ENCODE measurements at places on chromosomes 7 and 10.

DNA sequence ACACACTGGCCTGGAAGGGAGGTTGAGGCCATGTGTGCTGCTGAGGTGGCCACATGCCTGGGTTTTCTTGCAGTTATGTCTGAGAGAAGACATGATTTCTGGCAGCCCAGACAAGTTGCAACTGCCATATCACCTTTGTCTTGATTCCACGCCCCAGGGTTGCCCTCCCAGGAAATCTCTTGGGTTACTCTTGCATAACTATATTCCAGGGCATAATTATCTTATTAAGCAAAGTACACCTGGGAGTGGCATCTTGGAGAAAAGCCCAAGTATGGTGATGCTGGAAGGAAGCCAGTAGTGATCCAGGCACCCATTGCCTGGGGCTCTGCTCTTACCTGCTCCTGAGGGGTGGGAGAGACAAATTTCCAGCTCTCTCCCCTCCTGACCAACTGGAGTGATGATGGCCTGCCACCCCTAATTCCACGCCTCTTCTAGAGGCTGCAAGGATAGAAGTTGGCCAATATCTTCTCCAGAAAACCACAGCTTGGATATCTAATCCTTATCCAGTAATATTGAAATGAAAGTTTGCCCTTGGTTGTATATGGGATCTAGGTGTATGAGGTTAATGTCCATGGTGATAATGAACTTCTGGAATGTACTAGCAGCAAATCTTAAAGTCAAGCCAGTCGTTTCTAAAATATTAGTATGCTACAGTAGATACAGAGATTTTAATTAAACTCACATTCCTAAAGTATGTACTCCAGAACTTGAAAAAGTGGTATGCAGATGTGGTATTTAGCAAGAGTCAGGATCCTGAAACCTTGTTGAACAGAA lies 5.0 kb downstream of the AKR1B10 start:
- no peak overlapping the region for H3K27ac ChIP-seq
- no peaks in the 10 kb centered on the region for H3K4me1 ChIP-seq
- no peaks in the 10 kb centered on the region for H3K36me3 ChIP-seq
- H3K27me3 ChIP-seq: peaks cover 25% of the 10 kb centered on the region

- peaks cover 30% of the 10 kb centered on the region for H3K36me3 ChIP-seq
- H3K4me3 ChIP-seq: no peak overlapping the region
- H3K27ac ChIP-seq: no peak overlapping the region
- no peak for DNase-seq
Measured at GRCh38 chr7:135924302-135924701, 52.9 kb downstream of the MTPN start.

- no peaks in the 10 kb centered on the region for H3K4me1 ChIP-seq
- H3K4me3 ChIP-seq: no peak overlapping the region
- no peak for DNase-seq
- no peak overlapping the region for H3K27ac ChIP-seq
Measured at GRCh38 chr7:106774768-106775551, 90.1 kb upstream of the PIK3CG start.

- no peak overlapping the region for H3K27ac ChIP-seq
- H3K36me3 ChIP-seq: peaks cover 12% of the 10 kb centered on the region
- no peaks in the 10 kb centered on the region for H3K4me1 ChIP-seq
Measured at GRCh38 chr10:4043897-4044665, 259.1 kb upstream of the KLF6 start.

DNA sequence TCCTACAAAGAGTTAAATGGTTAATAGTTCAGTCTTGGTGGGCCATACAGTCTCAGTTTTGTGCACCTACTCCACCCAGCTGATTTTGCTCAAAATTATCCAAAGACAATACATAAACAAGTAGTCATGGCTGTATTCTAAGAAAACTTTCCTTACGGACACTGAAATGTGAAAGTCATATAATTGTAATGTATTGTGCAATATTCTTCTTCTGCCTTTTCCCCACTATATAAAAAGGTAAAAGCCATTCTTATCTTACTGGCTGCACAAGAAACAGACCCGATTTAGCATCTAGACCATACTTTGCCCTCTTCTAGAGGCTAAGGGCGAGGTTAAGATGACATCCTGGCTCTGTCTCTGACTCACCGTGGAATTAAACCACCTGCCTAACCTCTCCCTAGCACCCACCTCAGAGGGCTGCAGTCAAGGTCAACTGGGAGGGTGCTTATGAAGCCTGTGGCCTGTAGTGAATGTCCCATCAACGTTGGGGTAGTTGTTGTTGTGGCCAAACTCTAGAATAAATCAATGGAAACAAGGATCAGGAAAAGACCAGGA lies 63.8 kb upstream of the DOCK1 start:
- H3K36me3 ChIP-seq: no peaks in the 10 kb centered on the region
- no peak overlapping the region for H3K4me3 ChIP-seq
- H3K27me3 ChIP-seq: no peaks in the 10 kb centered on the region
- no peak for DNase-seq

DNA sequence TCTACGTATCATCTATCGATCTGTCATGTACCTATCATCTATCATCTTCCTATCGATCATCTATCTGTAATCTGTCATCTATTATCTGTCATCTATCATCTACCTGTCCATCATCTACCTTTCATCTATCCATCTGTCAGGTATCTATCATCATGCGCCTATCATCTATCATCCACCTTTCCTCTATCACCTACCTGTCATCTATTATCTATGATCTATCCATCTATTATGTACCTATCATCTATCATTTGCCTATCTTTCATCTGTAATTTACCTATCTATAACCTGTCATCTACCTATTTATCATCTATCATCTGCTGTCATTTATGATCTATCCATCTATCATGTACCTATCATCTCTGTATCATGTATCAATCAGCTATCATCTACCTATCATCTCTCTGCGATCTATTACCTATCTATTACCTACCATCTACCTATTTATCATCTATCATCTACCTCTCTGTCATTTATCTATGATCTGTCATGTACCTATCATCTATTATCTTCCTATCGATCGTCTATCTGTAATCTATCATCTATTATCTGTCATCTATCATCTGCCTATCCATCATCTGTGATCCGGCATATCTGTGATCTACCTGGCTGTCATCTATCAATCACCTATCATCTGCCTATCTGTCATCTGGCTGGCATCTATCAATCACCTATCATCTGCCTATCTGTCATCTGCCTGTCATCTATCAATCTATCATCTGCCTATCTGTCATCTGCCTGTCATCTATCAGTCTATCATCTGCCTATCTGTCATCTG lies 1.6 kb upstream of the VIPR2 start:
- no peaks in the 10 kb centered on the region for H3K36me3 ChIP-seq
- no peak for DNase-seq
- H3K4me1 ChIP-seq: peaks cover 4% of the 10 kb centered on the region
- H3K27ac ChIP-seq: no peak overlapping the region
- H3K4me3 ChIP-seq: no peak overlapping the region
- H3K27me3 ChIP-seq: peaks cover 39% of the 10 kb centered on the region

GRCh38 chr7:143510854-143511592 lies 33.4 kb downstream of the TAS2R41 start:
- H3K4me3 ChIP-seq: no peak overlapping the region
- no peaks in the 10 kb centered on the region for H3K36me3 ChIP-seq
- H3K27ac ChIP-seq: no peak overlapping the region
- H3K27me3 ChIP-seq: no peaks in the 10 kb centered on the region

- H3K36me3 ChIP-seq: no peaks in the 10 kb centered on the region
- no peak for DNase-seq
- peak overlapping the region; percentile 62 for H3K27ac ChIP-seq
- peaks cover 52% of the 10 kb centered on the region for H3K4me1 ChIP-seq
- peak overlapping the region; percentile 83 for H3K4me3 ChIP-seq
- H3K27me3 ChIP-seq: peaks cover 25% of the 10 kb centered on the region
Measured at GRCh38 chr10:28302012-28302637, 739 bp downstream of the MPP7 start.

DNA sequence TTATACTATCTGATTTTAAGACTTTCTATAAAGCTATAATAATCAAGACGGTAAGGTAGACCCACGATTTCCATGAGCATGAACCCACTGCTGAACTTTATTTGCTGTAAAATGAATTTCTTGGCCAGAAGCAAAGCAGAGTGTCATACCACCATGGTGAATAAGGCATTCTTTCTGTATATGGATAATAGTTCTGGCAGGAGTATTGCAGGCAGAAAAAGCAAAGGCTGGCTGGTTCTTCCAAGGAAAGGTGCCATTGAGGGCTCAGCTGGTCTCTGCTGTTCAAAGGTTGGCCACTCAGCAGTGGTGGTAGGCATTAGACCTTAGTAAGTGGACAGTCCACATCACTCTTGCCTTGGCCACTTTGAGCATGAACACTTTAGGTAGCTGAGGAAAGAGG lies 104.1 kb upstream of the KCNMA1 start:
- no peaks in the 10 kb centered on the region for H3K4me1 ChIP-seq
- peaks cover 8% of the 10 kb centered on the region for H3K27me3 ChIP-seq
- no peak overlapping the region for H3K27ac ChIP-seq
- no peak for DNase-seq

GRCh38 chr10:49274886-49275285 lies 24.1 kb upstream of the C10orf71 start:
- H3K4me3 ChIP-seq: no peak overlapping the region
- H3K4me1 ChIP-seq: peaks cover 6% of the 10 kb centered on the region
- H3K27ac ChIP-seq: no peak overlapping the region
- no peak for DNase-seq
- peaks cover 44% of the 10 kb centered on the region for H3K27me3 ChIP-seq

DNA sequence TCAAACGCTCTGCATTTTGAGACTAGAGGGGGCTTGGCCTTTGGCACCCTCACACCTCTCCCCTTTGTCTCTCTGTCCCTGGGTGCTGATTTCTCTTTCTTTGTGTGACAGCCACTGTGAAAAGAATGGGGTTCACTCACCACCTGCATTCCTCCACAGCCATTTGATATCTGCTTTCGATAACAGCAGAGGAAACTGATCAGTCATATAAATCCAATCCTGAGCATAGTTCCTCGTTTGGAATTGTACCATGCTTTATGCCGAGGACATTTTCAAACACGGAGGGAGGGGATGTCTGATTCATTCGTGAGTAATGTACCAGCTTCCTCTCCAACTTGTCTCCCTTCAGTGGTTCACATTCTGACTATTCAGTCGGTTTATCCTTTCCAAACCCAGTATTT lies 15.8 kb downstream of the MET start:
- H3K27me3 ChIP-seq: peaks cover 27% of the 10 kb centered on the region
- no peak for DNase-seq
- no peaks in the 10 kb centered on the region for H3K4me1 ChIP-seq
- no peak overlapping the region for H3K27ac ChIP-seq
- H3K36me3 ChIP-seq: no peaks in the 10 kb centered on the region

DNA sequence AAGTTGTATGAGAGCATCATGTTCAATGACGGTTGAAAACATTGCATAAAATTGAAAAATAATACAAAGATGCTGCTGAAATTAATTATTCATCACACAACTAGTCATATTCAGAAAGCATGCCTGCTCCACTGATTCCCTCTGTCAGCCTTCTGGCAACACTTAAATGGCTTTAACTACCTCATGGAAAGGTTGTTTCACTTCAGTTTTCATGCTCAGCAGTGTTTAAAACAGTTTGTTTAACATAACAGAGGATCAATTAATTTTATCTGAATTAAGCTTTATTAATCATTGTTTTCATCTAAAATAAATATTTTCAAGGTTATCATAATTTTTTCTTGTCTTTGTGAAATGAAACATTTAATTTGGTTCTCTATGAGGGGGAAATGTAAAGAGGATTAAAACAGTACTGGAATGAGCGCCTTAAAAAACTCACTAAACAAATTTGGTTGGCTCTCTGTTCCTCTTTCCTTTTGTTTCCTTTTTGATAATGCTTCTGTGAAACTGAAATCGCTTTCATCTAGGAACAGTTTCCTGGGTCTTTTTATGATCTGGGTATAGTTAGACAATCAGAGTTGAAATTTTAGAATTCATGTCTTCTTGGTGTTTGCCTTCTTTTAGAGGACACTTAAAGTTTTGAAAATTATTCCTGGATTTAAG lies 427.4 kb downstream of the SH2D4B start:
- peaks cover 4% of the 10 kb centered on the region for H3K27me3 ChIP-seq
- no peaks in the 10 kb centered on the region for H3K4me1 ChIP-seq
- H3K4me3 ChIP-seq: no peak overlapping the region
- DNase-seq: no peak
- H3K27ac ChIP-seq: no peak overlapping the region
- H3K36me3 ChIP-seq: no peaks in the 10 kb centered on the region

- H3K36me3 ChIP-seq: no peaks in the 10 kb centered on the region
- H3K27ac ChIP-seq: no peak overlapping the region
- H3K4me3 ChIP-seq: no peak overlapping the region
- DNase-seq: peak; percentile 45
- peaks cover 30% of the 10 kb centered on the region for H3K27me3 ChIP-seq
Measured at GRCh38 chr7:24290004-24290641, 6.1 kb downstream of the NPY start.

DNA sequence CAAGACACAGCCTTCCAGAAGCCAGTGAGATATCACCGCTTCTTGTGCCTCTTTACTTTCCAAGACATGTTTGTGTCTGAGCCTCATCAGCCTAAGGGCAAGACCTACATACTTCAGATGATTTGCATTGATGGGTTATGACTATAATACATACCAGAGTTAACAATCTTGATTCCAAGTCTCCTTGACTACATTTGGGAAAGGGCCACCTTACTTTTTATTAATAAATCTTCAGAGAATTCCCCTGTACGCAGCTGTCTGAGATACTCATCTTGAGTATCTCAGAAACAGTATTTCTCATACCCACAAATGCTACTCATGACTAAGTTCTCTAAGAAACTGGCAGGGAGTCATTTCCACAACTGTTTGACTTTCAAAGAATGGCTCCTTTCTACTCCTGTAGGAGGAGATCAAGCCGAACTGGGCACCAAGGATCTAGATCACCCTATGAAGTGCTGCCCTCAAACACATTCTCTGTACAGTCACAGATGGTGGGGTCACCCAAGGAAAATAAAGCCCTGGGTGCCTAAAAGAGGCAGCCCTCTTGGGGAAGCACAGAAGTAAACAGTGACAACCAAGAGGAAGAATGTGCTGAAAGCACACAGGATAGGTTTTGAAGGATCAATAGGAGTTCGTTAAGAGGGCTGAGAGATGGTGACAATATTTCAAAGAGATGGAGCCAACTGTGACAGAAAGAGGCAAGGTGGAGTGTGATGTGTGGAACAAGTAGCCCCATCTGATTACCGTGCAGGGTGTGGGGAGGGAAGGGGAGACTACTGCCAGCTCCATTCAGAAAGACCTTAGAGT lies 138.9 kb downstream of the JAZF1 start:
- H3K4me3 ChIP-seq: no peak overlapping the region
- H3K4me1 ChIP-seq: peaks cover 4% of the 10 kb centered on the region
- no peak overlapping the region for H3K27ac ChIP-seq
- no peaks in the 10 kb centered on the region for H3K27me3 ChIP-seq

DNA sequence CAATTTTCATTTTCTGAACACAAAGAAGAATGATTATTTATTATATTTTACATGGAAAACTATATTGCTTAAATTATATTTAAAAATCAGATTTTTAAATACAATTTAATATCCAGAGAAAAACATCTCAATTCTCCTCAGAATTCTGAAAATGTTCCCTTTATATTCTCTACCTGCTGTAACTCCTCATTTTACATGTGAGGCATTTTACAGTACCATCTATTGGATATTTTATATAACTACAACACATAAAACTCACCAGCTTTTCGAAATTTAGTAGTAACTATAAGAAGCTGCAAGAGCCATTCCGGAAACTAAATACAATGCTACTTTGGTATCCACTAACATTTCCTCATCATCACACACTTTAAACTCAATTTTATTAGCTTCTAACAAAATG lies 264.6 kb downstream of the DGKB start:
- no peak overlapping the region for H3K4me3 ChIP-seq
- no peak for DNase-seq
- H3K36me3 ChIP-seq: no peaks in the 10 kb centered on the region
- H3K27ac ChIP-seq: no peak overlapping the region
- H3K27me3 ChIP-seq: no peaks in the 10 kb centered on the region
